Activated T-helper 1 cell treated with anti-CD3 and anti-CD28 coated beads, Interleukin-2, amount 50 U/mL, for 16 hours (primary cell): ENCODE measurements at places on chromosomes 7 and 10.

DNA sequence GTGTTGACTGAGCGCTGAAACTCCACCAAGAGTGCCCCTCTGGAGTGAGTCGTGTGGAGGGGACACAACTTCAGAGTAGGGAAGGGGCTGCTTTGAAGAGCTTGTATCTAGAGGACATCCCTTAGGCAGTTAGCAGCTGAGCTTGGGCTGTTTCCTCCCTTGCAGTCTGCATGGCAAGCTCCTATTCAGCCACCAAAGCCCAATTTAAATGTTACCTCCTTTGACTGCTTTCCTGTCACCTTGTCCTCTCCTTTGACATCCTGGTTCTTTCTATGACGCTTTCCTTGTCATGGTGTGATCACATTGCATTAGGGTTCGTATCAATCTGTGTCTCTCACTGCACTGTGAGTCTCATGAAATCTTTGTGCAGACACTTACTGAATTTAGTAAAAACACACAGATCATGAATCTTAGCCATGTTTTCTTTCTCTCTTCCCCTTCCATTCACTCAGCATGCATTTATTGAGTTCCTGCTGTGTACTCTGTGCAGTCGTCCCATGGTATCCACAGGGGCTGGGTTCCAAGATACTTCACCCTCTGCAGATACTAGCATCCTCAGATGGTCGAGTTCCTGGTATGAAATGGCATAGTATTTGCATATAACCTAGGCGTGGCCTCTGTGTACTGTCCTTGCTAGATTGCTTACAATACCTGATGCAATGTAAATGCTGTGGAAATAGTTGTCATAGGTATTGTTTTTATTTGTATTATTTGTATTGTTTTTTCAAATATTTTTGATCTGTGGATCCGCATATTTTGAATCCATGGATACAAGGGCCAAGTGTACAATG lies 228.5 kb downstream of the CCDC3 start:
- no peak for DNase-seq

DNA sequence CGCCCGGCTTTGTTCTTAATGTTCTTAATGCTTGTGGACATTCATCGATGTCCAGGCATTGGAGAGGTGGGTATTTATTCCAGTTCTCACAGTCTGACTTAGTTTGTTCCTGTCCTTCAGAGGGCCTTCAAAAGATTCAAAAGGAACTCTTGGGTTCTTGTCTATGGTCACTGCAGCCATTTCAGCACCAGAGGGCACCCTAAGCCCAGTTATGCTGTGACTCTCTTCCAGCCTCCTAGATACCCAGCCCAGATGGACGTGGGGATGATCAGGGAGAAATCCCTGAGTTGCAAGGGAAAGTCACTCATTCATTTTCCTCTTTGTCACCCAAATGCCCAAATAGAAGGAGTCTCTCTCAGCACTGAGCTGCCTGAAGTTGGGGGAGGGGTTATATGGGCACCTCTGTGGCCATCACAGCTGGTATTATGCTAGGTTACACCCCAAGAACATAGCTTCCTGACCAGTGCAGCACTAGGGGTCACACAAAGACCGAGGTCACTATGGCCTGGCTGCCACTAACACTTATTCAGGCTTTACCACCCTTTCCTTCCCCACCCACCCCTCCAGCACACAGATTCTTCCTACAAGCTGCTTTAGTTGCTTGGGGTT lies 26.5 kb upstream of the CCDC126 start:
- DNase-seq, result peak; percentile 13

DNA sequence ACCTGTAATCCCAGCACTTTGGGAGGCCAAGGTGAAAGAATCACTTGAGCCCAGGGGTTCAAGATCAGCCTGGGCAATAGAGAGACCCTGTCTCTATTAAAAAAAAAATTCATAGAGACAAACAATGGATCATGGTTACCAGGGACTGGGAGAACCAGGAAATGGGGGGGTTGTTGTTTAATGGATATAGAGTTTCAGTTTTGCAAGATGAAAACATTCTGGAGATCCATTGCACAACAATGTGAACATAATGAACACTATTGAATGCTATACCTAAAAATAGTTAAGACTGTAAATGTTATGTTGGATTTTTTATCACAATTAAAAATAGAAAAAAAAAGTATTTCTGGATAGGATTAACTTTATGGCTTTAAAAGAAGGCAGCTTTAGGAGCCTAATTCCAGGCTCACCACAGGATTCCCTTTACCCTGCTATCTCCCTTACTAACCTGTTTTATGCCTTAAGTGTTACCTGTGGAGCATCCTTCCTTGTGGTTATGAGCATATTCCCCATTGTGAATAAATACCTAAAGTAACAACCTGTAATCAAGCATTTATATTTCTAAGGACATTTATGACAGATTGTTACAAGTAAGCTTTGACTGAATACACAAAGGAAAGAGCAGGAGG lies 45.1 kb upstream of the SGCE start:
- DNase-seq, result no peak

- DNase-seq, result no peak
Observed at GRCh38 chr7:12056381-12056780, 154.7 kb upstream of the TMEM106B start.

DNA sequence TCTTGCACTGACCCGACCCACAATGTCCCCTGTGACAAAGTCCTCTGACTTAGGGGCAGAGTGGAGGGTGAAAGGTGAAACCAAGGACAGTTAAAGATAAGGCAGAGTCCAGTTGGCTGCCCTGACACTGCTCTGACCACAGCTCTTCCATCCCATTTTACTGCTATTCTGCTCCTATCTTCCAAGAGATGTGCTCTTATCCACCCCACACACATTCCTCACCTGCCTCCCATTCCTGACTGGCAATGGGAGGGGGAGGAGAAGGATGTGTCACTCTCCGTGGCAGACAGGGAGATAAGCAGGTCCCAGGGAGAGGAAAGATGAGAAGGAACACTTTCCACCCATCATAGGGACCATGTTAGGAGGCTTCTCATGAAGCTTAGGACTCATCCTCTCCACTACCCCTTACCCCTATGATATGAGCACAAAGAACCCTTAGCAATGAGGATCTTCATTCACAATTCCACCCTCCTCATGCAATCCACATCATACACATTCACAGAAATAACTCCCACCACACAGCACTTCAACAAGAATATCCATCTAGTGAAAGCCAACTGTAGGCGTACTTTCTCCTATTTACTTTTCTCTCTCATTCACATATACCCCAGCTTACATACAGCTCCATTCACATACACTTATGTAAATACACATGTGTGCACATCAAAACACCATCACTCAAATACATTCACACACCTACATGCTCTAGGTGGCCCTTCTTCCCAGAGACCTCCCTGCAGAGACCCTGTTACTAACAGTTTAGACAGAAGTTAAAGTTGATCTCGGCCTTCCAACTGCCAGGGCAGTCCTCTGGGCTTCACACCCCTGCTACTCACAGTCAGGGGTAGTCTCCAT lies 6.6 kb downstream of the SYNPO2L start:
- DNase-seq, result no peak

DNA sequence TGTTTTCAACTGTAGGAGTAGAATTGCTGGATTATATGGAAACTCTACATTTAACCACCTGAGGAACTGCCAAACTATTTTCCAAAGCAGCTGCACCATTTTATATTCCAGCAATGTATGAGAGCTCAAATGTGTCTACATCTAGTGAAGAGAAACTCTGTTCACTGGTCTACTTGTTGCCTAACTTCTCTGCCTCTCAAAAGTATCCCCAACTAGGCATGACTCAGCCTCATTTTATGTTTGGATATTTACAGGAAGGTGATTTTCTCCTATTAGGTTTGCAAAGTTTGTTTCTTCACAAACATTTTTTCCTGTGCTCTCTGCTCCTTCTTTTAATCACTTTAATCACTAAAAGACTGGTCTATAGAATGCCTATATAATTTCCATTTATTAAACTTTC lies 37.1 kb upstream of the SRI start:
- no peak for DNase-seq

- no peak for DNase-seq
Observed at GRCh38 chr7:2646680-2647571, 15.1 kb downstream of the TTYH3 start.

DNA sequence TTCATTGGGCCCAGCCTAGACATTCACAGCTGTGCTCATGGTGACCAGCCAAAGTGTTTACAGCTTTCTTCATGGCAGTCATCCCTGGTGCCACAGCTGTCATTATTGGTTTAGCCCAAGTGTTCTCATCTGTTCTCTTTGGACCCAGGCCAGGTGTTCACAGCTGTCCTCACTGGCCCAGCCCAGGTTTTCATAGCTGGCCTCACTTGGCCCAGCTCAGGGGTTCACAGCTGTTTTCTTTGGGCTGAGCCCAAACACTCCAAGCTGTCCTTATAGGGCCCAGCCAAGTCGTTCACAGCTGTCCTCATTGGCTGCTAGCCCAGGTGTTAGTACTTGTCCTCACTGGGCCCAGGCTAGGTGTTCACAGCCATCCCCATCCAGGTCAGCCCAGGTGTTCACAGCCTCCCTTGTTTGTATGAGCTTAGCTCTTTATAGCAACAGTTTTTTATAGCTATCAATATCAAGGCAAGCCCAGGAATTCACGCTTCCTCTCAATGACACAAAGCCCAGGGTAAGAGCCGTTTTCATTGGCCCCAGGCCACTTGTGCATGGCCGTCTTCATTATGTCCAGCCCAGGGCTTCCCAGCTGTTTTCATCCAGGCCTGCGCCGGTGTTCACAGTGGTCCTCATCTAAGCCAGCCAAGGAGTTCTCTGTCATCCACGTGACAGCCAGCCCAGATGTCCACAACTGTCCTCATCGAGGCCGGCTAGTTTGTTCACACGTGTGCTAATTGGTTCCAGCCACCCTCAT lies 11.6 kb downstream of the FRG2B start:
- DNase-seq, result no peak

DNA sequence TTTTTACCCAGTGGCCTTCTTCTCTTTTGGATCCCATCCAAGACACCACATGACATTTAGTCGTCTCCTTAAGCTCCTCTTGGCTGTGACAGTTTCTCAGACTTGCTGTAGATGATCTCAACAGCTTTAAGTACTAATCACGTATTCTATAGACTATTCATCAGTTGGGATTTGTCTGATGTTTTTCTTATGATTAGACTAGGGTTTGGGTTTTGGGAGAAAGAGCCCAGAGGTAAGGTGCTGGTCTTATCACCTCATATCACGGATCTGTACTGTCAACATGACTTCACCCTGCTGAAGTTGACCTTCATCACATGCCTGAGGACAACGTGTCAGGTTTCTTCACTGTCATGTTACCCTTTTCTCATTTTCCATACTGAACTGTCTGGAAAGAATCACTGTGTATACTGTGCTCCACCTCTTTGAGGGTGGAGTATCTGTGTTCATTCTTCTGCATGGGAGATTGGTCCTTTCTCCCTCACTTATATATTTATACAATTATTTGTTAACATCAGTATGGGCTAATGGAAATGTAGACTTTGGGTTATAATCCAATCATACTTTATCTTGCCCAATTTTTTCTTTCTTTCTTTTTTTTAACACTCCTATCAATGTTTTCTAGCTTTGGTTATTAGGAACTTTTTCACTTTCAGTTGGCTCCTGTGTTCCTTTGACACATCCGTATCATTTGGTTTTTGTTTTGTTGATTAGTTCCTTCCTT lies 6.4 kb upstream of the HKDC1 start:
- DNase-seq, result no peak

DNA sequence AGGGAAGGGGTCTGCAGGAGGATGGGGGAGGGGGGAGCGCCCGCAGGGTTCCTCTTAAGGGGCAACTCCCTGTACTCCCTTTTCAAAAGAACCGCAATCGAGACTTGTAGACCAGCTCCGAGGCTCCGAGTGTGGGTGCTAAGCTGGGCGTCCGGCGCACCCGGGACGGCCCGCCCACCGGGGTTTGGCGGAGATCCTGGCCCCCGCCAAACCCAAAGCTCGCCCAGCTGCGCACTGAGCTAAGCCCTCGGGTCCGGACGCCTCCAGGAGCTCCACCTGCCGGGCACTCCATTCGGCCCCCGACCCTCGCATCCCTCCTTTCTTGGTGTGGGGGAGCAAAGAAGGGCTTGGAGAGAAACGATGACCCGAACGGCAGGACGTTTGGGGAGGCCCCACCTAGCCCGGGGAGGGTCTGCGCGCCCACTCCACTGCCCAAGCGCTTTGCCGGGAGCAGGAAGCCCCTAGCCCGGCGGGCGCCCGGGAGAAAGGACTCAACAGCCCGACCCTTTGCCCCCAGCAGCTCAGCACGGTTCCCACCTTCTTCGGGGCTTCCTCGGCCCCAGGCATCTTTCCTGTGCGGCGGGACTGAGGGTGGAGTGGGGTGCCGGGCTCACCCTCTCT lies 651 bp downstream of the AFAP1L2 start:
- DNase-seq, result no peak

GRCh38 chr7:16309129-16309528 lies 112.2 kb downstream of the CRPPA start:
- DNase-seq, result no peak
